LNCaP clone FGC (cell line): ENCODE measurements at places on chromosomes 7 and 10.

GRCh38 chr10:43963379-43963778 lies 314.7 kb upstream of the ZNF32 start:
- no peak for DNase-seq

DNA sequence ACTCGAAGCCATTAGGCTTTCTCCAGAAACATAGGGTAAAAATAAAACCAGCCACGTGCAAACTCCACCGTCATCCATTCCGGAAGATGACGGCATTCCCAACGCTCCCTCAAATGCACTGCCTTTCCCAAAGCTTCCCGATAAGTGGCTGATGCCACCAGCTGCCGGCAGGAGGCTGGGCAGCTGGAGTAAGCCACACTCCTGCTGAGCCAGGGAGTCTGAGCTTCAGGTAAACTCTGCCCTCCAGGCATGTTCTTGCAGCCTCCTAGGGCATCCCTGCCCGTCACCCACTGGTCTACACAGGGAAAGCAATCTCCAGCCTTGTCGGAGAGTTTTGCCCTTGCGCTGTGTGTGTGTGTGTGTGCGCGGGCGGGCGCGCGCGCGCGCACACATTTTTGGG lies 40.5 kb upstream of the TMEM273 start:
- DNase-seq: no peak

GRCh38 chr10:99172128-99172738 lies 63.4 kb downstream of the HPSE2 start:
- DNase-seq: peak; percentile 46

GRCh38 chr10:73798927-73799560 lies 12.4 kb downstream of the NDST2 start:
- no peak for DNase-seq

GRCh38 chr7:26534649-26535482 lies 243.2 kb downstream of the SNX10 start:
- DNase-seq: peak; percentile 89

GRCh38 chr7:1742555-1743303 lies 72.7 kb downstream of the ELFN1 start:
- peak; percentile 41 for DNase-seq

- DNase-seq: no peak
These were observed 44.8 kb upstream of the FAM133B start for GRCh38 chr7:92634924-92635519.

GRCh38 chr10:20473023-20473760 lies 423.9 kb downstream of the NEBL start:
- DNase-seq: no peak

GRCh38 chr7:51732951-51733350 lies 416.3 kb upstream of the COBL start:
- peak; percentile 17 for DNase-seq

DNA sequence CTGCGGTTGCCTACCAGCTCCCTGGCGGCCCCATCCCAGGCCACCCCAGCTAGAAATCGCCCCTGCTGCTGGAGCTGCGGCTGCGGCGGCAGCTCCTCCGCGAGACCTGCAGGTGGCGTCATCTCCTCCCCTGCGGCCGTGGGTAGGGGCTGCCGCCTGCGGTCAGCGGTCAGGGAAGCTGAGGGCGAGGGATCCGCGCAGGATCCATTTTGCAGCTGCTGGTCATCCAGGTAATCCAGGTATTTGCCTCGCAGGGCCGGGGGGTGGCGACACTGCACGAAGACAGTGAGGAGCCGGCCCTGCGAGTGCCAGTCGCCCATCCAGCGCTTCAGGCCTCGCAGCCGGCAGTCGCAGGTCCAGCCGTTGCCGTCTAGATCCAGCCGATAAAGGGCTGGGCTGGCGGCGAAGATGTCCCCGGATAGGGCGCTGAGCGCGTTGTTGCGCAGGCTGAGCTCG lies 1.5 kb downstream of the TRIL start:
- no peak for DNase-seq

GRCh38 chr7:156111-157007 lies 36.0 kb upstream of the FAM20C start:
- no peak for DNase-seq

GRCh38 chr7:148556892-148557291 lies 33.7 kb upstream of the C7orf33 start:
- DNase-seq: no peak

- no peak for DNase-seq
These were observed 227.1 kb downstream of the DYNC1I1 start for GRCh38 chr7:95999481-95999880.

- DNase-seq: no peak
These were observed 49.4 kb downstream of the FAM171A1 start for GRCh38 chr10:15321431-15322341.

DNA sequence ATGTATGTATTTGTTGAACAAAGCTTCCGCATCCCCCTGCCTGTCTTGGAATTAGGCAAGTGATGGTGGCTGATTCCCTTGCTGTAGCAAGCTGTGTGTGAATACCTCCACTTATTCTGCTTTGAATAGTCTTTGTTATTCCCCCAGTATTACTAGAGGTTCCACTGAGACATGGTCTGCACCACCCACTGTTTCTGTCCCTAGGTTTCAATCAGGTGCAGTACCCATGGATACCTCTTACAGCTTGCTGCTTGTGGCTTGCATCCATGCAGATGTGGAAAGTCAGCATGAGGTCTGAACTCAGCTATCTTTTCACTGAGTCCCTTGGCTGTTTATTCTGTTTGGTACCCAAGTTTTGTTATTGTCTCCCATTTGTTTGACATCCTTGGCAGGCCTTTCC lies 447.4 kb downstream of the GRM8 start:
- no peak for DNase-seq

DNA sequence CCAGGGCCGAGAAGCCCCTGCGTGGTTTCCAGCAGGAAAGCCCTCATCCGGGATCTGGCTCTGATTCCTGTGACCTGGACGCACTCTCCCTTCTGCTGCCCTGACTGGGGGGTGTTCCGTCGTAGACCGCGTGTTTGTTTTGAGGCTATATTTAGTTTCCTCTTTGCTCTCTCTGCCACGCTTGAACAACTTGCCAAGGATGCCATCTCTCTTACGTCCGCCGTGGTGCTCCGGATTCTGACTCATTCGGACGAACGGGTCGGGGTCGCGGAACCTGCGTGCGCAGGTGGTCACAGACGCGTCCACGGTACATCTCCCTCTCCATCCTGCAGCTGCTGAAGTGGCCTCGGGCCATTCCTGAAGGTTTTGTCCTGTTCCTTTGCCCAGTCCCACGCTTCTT lies 10.4 kb upstream of the SORCS3 start:
- no peak for DNase-seq

DNA sequence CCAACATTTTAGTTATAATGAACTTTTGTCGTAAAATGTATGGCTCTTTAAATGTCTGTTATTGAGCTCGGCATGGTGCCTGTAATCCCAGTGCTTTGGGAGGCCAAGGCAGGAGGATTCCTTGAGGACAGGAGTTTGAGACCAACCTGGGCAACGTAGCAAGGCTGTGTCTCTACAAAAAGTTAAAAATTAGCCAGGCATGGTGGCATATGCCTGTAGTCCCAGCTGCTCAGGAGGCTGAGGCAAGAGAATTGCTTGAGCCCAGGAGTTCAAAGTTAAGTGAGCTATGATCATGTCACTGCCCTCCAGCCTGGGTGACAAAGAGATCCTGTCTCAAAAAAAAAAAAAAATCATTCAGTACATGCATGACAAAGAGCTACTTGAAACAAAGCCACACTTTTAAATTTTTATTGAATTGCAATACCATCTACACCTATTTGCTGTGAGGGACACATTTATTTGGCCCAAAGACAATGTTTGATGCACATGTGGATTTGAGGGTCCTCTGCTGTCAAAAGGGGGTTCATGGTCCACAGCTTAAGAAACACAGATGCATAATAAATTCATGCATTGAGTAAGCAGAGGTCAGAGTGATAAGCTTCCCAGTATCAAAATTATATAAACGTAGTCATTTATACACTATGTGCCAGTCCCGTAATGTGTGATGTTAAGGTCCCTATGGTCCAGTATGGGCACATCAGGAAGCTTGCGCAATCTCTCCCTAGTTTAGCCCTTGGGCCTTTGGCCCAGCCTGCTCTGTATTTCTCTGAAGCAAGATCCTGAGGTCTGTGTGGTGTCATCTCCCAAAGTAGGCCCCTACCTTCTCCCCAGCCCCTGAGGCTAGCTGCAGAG lies 4.4 kb upstream of the MALSU1 start:
- no peak for DNase-seq

- peak; percentile 87 for DNase-seq
These were observed 33.5 kb downstream of the EEPD1 start for GRCh38 chr7:36186359-36187121.

DNA sequence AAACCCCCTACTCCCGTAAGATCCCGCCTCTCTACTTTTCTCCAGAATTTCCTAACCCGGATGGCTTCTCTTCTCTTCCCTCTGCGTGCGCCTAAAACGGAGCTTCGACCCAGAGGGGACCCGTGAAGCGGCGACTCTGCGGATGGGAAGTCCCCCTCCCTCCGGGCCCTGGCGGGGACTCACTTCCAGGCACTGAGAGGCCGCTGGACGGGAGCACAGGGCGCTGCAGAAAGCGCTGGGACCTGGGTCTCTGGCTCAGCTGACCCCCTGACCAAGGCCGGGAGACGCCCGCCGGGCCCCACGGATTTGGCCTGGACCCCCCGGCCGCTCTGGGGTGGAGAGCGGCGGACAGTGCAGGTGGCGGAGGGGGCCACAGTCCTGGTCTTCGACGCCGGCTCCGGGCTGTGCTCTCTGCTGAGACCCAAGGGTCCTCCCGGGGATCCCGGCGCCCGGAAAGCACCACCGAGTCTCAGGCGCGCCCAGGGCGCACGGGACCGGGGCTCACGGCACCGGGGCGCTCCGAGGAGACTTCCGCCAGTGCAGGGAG lies 688 bp upstream of the FOXL3 start:
- no peak for DNase-seq

DNA sequence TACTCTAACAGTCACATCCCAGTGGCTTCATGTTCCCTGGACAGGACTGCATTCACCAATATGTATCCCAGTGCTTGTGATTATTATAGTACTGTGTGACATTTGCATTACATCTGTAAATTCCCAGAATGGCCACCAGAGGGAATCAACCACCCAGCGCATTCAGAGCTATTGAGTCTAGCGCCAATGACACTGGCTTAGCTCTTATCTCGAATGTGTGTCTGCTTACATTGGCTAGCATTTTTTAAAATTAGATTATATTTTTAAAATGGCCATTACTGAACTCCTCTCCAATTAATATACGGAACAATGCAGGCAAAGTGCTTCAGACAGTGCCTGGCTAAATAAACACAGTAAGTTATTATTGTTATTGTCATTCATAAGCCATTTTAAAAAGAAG lies 36.3 kb downstream of the TRIL start:
- DNase-seq: peak; percentile 26

GRCh38 chr7:106047184-106047583 lies 64.9 kb downstream of the SYPL1 start:
- DNase-seq: no peak

- no peak for DNase-seq
These were observed 4.9 kb downstream of the GNB2 start for GRCh38 chr7:100678291-100678984.

GRCh38 chr10:14244801-14245211 lies 85.9 kb downstream of the FRMD4A start:
- no peak for DNase-seq

- DNase-seq: peak; percentile 53
These were observed 10.6 kb upstream of the UPP1 start for GRCh38 chr7:48078470-48078869.

DNA sequence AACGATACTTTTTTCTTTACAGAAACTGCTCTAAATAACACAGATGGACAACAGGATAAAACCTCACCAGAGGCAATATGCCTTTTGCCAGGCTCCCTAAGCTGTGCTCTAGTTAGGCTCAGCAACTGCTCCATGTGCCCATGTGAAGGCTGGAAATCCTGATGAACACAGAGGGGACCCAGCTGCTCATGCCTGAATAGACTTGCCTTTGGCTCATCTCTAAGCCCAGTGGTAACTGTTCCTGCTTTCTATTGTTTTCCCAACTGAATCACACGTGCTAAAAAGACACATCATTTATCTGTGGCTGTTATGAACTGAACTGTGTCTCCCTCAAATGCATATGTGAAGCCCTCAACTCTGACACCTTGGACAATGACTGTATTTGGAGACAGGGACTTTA lies 110.4 kb downstream of the RNF216 start:
- DNase-seq: no peak

DNA sequence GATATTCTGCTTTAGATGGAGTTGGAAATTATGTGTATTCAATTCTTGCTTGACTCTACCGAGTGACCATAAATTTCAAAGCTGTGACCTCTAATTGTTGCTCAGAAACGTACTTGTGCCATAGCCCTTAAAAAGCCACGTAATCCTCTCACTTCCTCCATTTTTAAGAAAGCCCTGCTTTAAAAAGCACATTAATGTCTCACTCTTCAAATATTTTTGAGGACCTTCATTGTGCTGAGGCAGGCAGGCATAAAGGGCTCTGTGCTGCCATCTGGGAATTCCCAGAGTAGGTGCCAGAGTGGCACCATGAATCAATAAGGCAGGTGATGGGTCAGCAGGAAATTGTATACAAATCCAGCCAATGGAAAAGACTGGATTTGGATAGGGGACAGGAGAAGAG lies 97.7 kb upstream of the FAM204A start:
- DNase-seq: no peak

DNA sequence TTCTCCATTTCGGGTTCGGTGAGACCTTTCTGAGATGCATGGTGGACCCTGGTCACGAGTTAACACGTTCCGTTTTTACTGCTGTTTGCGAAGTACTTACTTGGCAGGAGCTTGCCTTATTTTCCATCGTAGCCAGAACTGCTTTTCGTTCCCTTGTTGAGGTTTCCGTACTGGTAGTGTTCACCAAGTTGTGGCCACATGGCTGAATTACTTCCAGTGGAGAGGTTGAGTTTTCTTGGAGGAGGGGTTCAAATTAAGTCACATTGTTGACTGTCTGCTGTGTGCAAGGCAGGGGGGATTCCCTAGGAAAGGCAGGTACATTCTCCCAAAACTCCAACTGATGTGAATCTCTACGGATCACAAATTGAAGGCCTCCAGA lies 4.0 kb downstream of the MXI1 start:
- no peak for DNase-seq

DNA sequence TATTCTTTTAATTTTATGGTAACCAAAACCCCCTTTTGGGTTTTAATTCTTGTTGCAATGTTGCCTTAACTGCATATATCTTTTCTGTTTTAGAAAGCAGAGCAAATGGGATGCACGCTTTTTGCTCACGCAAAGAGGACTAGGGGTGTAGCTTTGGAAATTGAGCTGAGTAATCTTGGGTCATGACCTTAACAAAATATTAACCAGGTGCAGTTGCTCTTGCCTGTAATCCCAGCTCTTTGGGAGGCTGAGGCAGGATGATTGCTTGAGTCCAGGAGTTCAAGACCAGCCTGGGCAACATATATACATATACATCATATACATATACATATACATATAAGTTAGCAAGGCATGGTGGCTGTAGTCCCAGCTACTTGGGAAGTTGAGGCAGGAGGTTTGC lies 172.9 kb upstream of the BMPER start:
- DNase-seq: no peak

DNA sequence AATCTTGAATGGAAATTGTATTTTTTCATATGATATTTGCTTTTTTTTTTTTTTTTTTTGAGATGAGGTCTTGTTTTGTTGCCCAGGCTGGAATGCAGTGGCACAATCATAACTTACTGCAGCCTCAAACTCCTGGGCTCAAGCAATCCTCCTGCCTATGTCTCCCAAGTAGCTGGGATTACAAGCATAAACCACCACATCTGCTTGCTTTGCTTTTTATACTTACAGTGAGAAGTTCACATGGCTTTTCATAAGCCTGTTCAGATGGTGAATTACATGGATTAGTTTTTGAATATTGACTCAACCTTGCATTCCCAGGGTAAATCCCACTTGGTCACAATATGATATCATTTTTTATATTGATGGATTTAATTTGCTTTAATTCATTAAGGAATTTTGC lies 22.0 kb downstream of the LRRD1 start:
- DNase-seq: no peak
